ENCODE measurements at places on chromosomes 5 and 9. TPM values are rescaled to one million over a fixed set of nuclear protein-coding genes. Genes with fewer than 3 reads are reported as not detected.

MCC gene
- 17.7 TPM for total RNA-seq

DCAF12 gene
- 15.7 TPM for total RNA-seq

PRDM9 gene
- not detected for total RNA-seq

DNA sequence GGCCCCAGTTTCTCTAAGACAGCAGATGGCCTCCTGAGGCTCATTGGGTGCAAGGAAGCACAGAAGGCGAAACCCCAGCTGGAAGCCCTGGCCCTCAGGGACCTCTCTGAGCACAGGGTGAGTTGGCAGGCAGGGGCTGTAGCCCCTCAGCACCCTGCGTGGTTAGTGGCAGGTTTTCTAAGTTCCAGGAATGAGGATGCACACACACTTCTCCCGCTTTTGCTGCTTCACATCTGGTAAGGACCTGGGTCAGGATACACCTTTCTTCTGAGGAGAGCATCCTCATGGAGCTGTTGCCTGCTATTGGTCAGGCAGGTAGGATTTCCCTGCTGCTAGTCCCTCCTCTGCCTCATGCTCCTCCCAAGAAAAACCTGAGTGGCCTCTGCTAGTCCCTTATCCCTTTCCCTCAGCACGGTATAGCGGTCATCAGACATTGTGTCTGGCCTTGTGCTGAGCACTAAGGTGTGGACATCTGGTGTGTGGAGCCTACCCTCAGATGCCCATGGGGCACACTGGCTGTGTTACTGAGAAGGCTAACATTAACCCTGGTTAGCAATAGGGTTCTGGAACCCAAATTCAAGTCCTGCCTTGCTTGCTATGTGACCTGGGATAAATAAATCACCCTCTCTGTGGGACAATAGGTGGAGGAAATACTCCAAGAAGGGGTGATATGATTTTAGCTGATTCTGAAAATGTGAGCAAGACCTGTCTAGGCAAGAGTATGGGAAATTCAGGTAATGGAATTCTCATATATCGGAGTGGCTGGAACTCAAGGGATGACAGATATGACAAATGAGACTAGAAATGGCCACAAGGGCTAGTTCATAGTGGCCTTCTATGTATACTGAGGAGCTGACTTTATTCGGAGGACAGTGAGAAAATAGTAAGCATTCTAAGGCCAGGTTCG, 1.6 kb downstream of the SLC22A4 start:
- DNase-seq = no peak

GRCh38 chr5:101153526-101153925, 250.4 kb upstream of the ST8SIA4 start:
- no peak for DNase-seq

GRCh38 chr9:34809504-34810186, 99.7 kb upstream of the CCL21 start:
- DNase-seq = no peak

- no peak for DNase-seq
Observed at GRCh38 chr9:82923092-82923911, 139.6 kb downstream of the RASEF start.

DNA sequence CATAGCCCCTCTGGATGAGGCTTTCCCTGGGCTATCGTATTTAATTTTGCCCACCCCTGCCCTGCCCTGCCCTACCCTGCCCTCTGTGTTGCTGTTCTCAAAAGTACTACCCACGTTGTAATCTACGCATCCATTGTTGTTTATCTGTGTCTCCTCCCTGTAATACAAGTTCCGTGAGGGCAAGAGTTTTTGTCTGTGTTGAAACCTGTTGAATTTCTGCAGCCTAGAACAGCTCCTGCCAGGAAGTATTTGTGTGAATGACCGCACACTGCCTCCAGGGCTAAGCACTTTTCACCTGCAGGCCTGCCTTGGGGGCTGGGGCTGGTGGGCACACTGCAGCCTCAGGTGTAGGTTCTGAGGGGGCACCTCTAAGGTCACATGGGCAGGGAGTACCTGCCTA, 244.8 kb downstream of the HSPA4 start:
- no peak for DNase-seq

DNA sequence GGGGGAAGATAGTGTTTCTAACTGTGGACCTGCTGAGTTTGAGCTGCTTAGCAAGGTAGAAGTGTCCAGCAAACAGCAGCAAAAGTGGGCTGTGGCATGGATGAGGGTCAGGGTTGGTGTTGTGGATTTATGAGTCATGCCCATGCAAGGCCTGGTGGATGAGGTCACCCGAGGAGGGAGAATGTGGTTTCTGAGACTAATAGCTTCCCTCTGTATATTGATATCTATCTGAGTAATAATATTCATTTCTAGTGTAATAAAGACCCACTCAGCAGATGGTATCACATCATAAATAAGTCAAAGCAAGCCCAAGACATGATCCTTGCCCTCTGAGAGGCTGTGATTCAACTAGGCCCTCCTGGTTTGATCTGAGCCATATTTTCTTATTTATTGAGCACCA, 597.8 kb upstream of the CLINT1 start:
- DNase-seq = no peak

GRCh38 chr9:72977670-72978069, 24.8 kb upstream of the ALDH1A1 start:
- DNase-seq = no peak

DNA sequence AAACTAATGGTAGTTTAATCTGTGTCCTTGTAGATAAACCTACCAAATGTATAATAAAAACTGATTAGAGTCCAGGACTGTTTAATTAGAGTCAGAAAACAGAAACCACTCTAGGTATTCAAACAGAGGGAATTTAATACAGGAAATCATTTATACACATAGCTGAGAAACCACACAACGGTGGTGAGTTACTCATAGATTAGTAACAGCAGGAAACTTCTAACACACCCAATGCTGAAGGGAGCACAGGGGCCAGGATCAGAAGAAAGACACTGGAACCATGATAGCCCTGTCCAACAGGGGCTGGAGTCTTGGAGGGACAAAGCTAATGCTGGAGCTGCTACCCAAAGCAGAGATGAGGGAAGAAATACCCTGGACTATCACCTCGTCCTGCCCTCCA, 321.0 kb downstream of the ACTL7B start:
- no peak for DNase-seq

GRCh38 chr9:101167490-101168134, 139.1 kb downstream of the PLPPR1 start:
- no peak for DNase-seq

DNA sequence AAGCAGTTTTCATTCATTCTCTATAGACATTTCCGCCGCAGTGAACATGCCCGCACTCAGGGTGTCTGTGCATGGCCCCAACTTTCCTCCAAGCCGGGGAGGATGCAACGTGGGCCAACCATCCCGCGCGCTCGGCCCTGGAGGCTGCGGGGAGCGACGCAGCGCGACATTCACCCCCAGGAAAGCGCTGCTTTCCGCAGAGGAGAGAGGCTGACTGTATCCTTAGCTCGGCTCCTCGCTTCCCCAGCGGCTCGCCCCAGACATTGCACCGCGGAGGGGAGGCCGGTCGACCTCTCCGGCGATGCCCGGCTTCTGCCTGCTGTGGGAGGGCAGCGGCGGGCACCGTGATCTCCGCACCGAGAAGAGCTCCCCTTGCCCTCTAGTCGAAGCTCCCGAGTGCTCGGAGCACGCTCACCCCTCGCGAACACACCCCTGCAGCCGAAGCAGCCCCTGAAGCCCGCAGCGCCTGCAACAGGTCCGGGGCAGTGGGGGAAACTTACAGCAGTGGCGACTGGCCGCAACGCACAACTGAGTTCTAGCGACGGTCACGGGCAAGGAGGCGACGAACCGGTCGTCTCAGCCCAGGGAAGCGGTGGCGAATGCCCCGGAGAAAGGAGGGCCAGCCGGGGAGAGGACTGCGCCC, 600 bp downstream of the ENC1 start:
- peak; percentile 79 for DNase-seq

GRCh38 chr9:16275795-16276624, 594.5 kb downstream of the BNC2 start:
- no peak for DNase-seq

Data from cardiac septum (tissue), 1 donor.